ENCODE measurements at places on chromosomes 7 and 10.
A peak's percentile ranks its signal among the peaks of the same experiment; 100 is the strongest.

- DNase-seq: no peak
Measured at GRCh38 chr7:155207326-155208002, 90.2 kb upstream of the INSIG1 start.

- peak; percentile 34 for DNase-seq
Measured at GRCh38 chr10:49310460-49310859, 11.5 kb downstream of the C10orf71 start.

GRCh38 chr7:73682745-73683055 is 553 bp downstream of the DNAJC30 start:
- DNase-seq: no peak

DNA sequence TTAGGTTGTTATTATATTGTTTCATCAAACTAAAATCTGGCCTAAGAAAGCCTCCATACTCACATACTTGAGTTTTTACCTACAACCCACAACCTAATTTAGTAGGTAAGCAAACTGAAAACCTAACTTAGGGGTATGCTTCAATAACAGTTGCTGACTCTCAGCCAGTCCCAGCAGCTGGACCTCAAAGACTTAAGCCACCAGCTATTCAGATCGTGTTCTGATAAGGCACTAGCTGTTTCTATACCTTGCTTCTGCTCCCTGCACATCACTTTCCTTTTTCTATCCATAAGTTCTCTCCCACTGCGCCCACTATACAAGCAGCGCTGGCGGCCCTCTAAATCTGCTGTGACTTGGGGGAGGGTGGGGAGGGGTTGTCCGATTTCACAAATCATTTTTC is 42.3 kb downstream of the SUGCT start:
- no peak for DNase-seq

DNA sequence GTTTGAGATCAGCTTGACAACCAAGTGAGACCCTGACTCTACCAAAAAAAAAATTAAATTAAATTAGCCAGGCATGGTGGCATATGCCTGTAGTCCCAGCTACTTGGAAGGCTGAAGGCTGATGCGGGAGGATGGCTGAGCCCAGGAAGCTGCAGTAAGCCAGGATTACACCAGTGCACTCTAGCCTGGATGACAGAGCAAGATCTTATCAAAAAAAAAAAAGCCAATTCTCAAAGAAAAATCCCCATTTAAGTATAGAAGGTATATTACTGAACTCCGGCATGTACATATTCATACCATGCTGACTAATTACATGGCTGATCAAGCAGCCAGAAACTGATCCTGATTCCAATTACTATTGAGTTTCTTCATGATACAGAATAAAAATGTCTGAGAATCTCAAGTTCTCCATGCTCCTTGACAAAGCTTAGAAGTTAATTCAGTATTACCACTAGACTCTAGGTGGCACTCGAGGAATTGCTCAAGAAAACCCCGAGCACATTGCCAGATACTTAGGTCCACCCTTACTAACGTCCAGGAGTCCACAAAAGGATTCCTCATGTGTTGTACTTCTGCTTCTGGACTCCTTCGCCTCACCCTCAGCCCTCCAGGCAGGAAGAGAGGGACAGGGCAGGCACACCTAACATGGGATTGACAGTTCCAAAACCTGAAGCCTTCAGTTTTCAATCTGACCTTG is 148.9 kb downstream of the PARD3 start:
- DNase-seq: no peak

DNA sequence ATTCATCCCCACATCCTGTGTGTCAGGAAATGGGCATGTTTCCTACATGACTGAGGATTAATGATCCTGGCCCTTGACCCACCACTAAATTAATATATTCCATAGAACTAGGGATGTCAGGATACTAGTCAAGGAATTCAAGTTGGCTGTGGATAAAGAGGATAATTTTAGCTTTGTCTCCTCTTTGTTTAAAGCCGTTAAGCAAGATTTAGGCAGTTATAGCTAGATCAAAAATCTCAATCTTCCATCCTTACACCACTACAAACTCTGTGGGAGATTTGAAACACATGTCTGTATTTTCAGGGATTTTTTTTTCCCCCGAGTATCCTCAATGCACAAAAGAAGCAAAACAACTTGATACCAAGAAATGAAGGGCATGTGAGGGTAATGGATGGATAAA is 417.1 kb downstream of the MAGI2 start:
- DNase-seq: no peak

DNA sequence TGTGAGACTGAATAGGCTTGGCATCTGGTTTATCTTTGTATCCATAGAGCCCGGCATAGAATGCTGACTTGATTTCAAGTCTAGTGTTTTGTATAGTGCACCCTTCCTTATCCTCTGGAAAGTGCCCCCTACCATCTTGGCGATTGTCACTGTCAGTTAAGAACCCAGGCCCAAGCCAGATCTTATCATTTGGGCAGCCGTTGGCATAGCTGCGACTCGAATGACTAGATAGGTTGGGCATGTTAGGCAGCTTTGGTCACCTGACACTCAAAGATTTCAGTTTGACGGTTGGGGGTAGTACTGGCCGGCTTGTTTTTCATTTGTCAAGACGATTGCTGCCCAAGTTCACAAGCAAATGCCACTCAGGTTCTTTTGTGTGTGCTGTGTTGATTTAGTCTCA is 6.6 kb downstream of the NIPSNAP2 start:
- no peak for DNase-seq

DNA sequence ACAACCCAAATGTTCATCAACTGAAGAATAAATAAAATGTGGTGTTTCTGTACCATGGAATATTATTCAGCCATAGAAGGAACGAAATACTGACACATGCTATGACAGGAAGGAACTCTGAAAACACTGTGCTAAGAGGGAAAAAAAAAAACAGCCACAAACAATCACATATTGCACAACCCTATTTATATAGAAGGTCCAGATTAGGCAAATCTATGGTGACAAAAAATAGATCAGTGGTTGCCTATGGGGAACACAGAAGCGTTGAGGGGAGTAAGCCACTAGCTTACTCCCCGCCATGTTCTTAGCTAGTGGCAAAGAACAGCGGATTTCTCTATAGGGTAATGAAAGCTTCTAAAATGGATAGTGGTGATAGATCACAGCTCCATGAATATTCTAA is 198.4 kb downstream of the TPST1 start:
- no peak for DNase-seq

DNA sequence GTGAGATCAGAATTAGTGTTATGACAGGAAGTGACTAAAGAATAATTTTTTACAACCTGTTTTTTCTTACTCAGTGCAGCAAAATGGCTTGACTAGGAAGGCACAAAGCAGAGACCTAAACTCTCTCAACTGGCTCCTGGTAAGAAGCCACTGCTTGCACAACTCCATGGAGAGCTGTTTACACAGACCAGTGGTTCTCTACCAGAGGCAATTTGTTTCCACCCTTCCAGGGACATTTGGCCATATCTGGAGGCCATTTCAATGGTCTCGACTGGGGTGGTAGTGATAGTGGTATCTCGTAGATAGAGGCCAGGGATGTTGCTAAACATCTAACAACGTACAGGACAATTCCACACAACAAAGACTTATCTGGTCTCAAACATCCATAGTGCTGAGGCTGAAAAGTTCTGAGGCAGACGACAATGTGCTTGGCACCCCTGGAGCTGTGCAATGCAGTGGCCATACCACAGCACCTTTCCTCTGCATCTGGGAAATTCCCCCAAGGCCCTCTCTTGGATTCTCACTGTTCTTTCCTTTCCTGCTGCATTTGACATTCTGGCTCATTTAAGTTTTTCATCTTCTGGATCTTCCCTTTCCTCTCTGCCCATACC is 105.4 kb upstream of the LAMB4 start:
- no peak for DNase-seq

GRCh38 chr7:151104411-151105235 is 18.3 kb downstream of the AGAP3 start:
- DNase-seq: no peak

DNA sequence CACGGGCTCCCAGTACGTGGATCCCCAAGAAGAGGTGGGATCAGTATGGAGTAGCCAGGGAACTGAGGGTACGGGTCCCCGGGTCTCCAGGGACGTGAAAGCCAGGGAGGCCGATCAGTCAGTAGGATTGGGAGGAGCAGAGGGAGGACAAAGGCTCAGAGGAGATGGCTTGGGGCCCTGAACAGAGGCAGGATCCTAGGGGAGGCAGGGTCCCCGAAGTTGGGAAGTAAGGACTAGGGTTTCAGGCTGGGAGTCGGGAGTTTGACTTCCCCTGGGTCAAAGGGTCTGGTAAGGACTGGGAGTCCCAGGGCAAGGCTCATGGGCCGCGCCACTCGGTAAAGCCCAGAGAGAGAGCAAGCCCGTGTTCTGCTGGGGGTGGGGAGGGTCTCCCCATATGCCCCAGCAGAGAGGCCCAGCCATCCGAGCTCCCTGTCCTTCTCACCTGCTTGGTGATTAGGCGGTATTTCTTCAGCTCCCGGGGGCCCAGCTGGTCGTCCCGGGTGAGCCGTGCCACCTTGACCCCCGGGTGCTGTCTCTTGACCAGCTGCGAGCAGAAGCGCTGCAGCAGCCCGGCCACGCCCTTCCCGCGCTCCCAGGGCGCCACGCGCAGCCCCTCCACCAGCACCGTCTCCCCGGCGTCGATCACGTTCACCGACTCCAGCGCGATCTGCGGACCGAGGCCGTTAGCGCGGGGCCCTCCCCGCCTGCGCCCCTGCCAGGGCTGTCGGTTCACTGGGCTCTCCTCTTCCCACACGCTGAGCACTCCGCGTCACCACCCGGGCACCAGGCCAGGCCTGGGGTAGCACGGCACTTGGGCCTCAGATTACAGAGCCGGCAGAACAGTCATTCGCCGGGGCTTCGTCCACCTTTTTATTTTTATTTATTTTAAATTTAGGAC is 7.0 kb downstream of the NAT16 start:
- no peak for DNase-seq

DNA sequence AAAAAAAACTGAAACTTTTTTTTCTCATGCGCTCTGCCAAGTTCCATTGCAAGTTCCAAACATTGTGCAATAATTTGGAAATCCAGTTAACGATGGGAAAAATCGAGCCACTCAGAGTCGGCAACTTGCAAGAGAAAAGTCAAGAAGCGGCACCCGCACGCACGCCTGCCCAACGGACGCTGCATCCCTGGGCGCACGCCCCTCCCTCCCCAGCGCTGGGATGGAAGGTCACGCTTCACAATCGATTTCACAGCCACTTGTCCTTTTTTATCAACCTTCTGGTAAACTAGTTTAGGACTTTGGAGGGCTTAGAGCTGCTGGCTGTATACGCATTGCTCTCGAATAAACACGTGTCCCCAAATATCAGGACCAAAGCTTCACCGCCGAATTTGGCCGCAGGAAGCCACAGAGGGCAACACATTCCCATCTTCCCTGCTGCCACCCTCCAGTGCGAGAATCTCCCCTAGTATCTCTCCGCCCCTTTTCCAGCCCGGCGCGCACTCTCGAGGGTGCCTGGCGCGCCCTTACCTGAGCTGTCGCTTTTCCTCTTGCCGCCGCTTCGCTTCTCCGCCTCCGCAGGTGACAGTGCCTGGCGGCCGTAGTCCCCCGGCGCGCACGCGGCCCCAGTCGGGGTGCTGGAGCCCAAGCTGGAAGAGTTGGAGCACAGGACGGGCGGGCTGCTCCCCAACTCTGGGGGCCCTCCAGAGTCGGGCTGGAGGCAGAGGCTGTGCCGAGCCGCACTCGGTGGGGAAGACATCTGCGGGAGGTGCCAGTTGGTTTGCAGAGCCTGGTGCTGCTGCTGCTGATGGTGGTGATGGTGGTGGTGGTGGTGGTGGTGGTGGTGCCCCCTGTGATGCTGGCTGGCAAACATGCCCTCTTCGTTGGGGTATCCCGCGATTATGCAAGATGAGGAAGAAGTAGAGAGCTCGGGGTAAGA is 857 bp downstream of the MEOX2 start:
- DNase-seq: no peak

GRCh38 chr7:93910076-93910994 is 4.0 kb downstream of the GNGT1 start:
- DNase-seq: no peak

Data from CD4-positive, alpha-beta T cell treated with Interleukin-15 for 4 hours (primary cell).